ENCODE measurements at places on chromosomes 2 and 18. TPM values are rescaled to one million over a fixed set of nuclear protein-coding genes. Genes with fewer than 3 reads are reported as not detected.

DNA sequence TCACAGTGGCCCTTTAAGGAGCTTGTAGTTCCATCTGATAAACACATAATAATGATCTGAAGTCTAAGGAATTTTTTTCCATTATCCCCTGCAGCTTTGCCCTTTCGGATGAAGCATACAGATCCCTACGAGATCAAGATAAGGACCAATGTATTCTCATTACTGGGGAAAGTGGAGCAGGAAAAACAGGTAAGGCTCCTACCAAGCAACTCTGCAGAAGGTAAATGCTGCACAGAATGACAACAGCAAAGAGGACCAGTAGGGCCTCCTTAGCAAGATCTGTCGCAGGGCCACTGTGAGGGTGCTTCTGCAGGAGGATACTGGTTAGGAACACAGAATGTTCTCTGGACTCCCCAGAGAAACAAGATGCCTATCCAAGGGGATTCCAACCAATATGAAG lies 84.6 kb downstream of the MYO1B start:
- H3K36me3 ChIP-seq: peaks cover 7% of the 10 kb centered on the region
- no peaks in the 10 kb centered on the region for H3K27me3 ChIP-seq
- no peak overlapping the region for H3K4me3 ChIP-seq

KCNS3 gene
- polyA plus RNA-seq: 2.1 TPM

- no peak overlapping the region for H3K4me3 ChIP-seq
- peaks cover 14% of the 10 kb centered on the region for H3K4me1 ChIP-seq
- no peaks in the 10 kb centered on the region for H3K36me3 ChIP-seq
- no peak overlapping the region for H3K27ac ChIP-seq
- DNase-seq: no peak
Observed at GRCh38 chr2:230664844-230665243, 47.8 kb upstream of the CAB39 start.

DNA sequence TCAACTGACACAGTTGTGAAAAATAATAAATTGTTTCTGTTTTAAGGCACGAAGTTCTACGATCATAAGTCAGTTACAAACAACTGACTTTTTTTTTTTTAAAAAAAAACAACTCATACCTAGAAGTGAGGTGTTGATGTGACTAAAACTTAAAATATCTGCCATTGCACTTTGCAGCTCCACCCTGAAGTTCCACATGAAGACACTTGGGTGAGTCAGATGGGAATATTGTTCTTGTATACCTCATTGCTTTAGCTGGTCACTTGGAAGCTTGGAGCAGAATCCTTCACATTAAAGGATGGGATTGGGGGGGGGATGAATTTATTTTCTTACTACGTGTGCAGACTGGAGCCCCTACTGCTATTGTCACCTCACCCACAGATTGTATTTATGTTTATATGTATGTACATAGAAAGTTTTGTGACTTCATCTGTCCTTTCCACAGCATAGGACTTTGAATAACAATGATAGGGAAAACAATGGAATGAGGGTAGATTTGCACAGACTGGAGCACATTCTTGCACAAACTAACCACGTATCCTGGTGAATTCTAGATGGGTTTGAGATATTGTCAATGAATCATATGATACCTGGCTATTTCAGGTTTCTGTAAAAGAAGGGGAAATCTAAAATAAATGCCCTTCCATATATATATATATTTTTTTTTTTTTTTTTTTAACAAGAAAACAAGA lies 57.9 kb upstream of the ARHGAP15 start:
- no peaks in the 10 kb centered on the region for H3K27me3 ChIP-seq
- no peak overlapping the region for H3K27ac ChIP-seq
- no peak overlapping the region for H3K4me3 ChIP-seq
- H3K36me3 ChIP-seq: no peaks in the 10 kb centered on the region
- DNase-seq: no peak
- H3K4me1 ChIP-seq: no peaks in the 10 kb centered on the region

GRCh38 chr2:101930019-101930418 lies 61.7 kb upstream of the IL1R2 start:
- H3K4me1 ChIP-seq: no peaks in the 10 kb centered on the region
- H3K36me3 ChIP-seq: no peaks in the 10 kb centered on the region
- DNase-seq: no peak
- no peaks in the 10 kb centered on the region for H3K27me3 ChIP-seq

GRCh38 chr2:184628051-184628450 lies 29.7 kb downstream of the ZNF804A start:
- H3K27me3 ChIP-seq: no peaks in the 10 kb centered on the region
- no peak for DNase-seq
- H3K36me3 ChIP-seq: no peaks in the 10 kb centered on the region
- H3K4me3 ChIP-seq: no peak overlapping the region
- no peaks in the 10 kb centered on the region for H3K4me1 ChIP-seq

GRCh38 chr2:18903750-18904149 lies 314.4 kb upstream of the NT5C1B start:
- DNase-seq: no peak
- H3K27ac ChIP-seq: no peak overlapping the region
- H3K4me1 ChIP-seq: peaks cover 2% of the 10 kb centered on the region

GKN1 gene
- polyA plus RNA-seq: 0.19 TPM

- H3K4me1 ChIP-seq: peaks cover 19% of the 10 kb centered on the region
- no peaks in the 10 kb centered on the region for H3K36me3 ChIP-seq
- no peak overlapping the region for H3K27ac ChIP-seq
- DNase-seq: no peak
Observed at GRCh38 chr2:218992196-218992595, 1.0 kb downstream of the CRYBA2 start.

- no peak for DNase-seq
- H3K4me3 ChIP-seq: no peak overlapping the region
- no peaks in the 10 kb centered on the region for H3K27me3 ChIP-seq
- H3K36me3 ChIP-seq: no peaks in the 10 kb centered on the region
Observed at GRCh38 chr18:47143899-47144485, 6.3 kb downstream of the HDHD2 start.

DNA sequence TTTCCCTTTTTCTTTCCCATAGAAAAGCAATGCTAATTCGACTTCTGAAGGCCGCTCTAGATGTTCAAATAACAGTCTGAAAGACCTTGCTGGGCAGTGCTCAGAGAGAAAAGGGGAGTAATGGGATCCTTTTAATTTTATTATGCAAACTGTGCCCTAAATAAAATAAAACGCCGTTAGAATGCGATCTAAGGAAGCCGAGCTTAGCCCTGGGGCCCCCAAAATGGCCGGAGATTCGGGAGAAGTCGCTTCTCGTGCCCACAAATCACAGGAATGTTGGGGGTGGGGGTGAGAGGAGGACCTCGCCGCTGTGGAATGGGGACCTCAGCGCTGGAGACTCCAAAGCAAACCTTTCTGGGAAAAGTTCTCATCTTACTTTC lies 8.4 kb upstream of the POU3F3 start:
- H3K27me3 ChIP-seq: peaks cover 99% of the 10 kb centered on the region
- H3K4me1 ChIP-seq: peaks cover 16% of the 10 kb centered on the region
- no peak for DNase-seq
- no peak overlapping the region for H3K27ac ChIP-seq
- H3K36me3 ChIP-seq: no peaks in the 10 kb centered on the region

- no peak overlapping the region for H3K4me3 ChIP-seq
- H3K27me3 ChIP-seq: no peaks in the 10 kb centered on the region
- no peaks in the 10 kb centered on the region for H3K36me3 ChIP-seq
- peaks cover 12% of the 10 kb centered on the region for H3K4me1 ChIP-seq
- DNase-seq: no peak
- no peak overlapping the region for H3K27ac ChIP-seq
Observed at GRCh38 chr2:232321156-232321816, 57.3 kb upstream of the ALPP start.

- no peaks in the 10 kb centered on the region for H3K4me1 ChIP-seq
- no peaks in the 10 kb centered on the region for H3K36me3 ChIP-seq
- H3K27me3 ChIP-seq: no peaks in the 10 kb centered on the region
- no peak for DNase-seq
Observed at GRCh38 chr2:124264551-124265091, 239.5 kb downstream of the CNTNAP5 start.

DNA sequence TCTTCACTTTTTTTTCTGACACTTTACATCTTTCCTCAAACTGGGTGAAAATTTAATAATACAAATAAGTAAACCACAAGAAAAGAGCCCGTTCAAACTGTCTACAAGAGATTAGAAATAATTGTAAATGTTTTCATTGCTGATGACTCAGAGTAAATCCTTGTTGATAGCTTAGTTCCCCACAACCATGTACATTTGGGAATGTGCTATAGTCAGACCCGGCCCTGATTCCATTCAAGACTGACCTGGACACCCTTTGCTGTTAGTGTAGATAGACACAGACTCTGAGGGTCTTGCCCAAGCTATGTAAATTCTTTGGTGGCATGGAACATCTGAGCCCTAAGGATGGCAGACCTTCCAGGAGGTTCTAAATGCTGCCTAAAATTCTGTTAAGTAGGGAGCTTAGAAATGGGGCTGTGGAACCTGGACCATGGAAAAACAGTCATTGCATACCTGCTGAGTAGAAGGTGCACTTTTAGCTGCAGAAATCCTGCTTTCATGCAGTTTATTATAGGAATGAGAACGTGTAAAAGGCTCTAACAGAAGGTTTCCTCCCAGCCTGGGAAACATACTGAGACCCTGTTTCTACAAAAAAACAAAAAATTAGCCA lies 3.7 kb downstream of the MALT1 start:
- no peak overlapping the region for H3K4me3 ChIP-seq
- H3K27me3 ChIP-seq: no peaks in the 10 kb centered on the region
- no peak overlapping the region for H3K27ac ChIP-seq
- no peaks in the 10 kb centered on the region for H3K36me3 ChIP-seq

ELOA2 gene
- not detected for polyA plus RNA-seq

PUM2 gene
- polyA plus RNA-seq: 12.4 TPM

DNA sequence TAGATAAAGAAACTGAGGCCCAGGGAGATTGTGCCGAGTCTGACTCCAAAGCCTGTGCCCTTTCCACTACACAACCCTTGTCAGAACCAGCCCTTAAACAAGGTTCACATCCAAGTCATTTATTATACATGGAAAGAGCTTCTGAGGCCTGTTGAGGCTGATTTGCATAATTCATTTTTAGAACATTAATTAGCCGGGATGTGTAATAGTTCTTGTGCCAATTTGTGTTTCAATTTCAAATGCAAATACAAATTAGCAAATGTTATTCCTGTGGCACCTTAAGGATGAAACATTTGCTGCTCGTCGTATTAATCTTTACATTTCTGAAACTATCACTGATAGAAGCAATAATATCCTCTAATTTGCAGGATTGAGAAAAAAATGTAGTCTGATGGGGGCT lies 174.9 kb downstream of the MYCN start:
- H3K27me3 ChIP-seq: no peaks in the 10 kb centered on the region
- no peak overlapping the region for H3K27ac ChIP-seq
- H3K4me3 ChIP-seq: no peak overlapping the region

GRCh38 chr2:75431763-75432162 lies 129.0 kb downstream of the EVA1A start:
- H3K4me1 ChIP-seq: no peaks in the 10 kb centered on the region
- DNase-seq: no peak
- no peak overlapping the region for H3K27ac ChIP-seq
- no peaks in the 10 kb centered on the region for H3K27me3 ChIP-seq
- no peaks in the 10 kb centered on the region for H3K36me3 ChIP-seq
- H3K4me3 ChIP-seq: no peak overlapping the region

- H3K4me1 ChIP-seq: peaks cover 3% of the 10 kb centered on the region
- no peaks in the 10 kb centered on the region for H3K36me3 ChIP-seq
Observed at GRCh38 chr2:216107320-216107719, 1.8 kb upstream of the XRCC5 start.

- no peaks in the 10 kb centered on the region for H3K4me1 ChIP-seq
- no peaks in the 10 kb centered on the region for H3K36me3 ChIP-seq
- H3K27ac ChIP-seq: no peak overlapping the region
- DNase-seq: peak; percentile 6
- no peak overlapping the region for H3K4me3 ChIP-seq
- no peaks in the 10 kb centered on the region for H3K27me3 ChIP-seq
Observed at GRCh38 chr2:210503001-210503623, 26.6 kb upstream of the LANCL1 start.

EFEMP1 gene
- polyA plus RNA-seq: 46.9 TPM

CDK5R2 gene
- polyA plus RNA-seq: not detected

DNA sequence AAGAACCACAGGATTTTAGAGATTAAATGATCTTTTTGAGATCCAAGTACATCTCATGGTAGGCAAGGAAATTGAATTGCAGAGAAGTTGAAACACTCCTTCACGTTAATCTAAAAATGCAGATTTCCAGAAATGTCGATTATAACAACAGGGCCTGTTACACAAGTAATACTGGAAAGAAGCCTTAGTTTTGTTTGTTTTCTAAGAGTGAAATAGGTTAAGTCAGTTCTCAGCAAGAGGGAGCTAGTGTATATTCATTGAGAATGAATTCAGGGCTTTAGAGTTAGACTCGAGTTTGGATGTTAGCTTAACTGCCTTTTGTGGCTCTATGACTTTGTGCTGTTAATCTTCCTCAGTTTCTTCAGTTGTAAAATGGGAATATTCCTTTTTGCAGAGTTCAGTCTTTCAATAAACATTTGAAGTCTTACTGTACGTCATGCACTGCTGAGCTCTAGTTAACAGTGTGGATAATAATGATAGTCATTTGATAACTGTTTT lies 926 bp downstream of the NDUFV2 start:
- no peak for DNase-seq
- peak overlapping the region; percentile 87 for H3K27ac ChIP-seq
- no peaks in the 10 kb centered on the region for H3K36me3 ChIP-seq
- H3K4me1 ChIP-seq: peaks cover 51% of the 10 kb centered on the region
- no peaks in the 10 kb centered on the region for H3K27me3 ChIP-seq
- H3K4me3 ChIP-seq: peak overlapping the region; percentile 73

LDLRAD4 gene
- 5.4 TPM for polyA plus RNA-seq

BCL11A gene
- 22.2 TPM for polyA plus RNA-seq

DNA sequence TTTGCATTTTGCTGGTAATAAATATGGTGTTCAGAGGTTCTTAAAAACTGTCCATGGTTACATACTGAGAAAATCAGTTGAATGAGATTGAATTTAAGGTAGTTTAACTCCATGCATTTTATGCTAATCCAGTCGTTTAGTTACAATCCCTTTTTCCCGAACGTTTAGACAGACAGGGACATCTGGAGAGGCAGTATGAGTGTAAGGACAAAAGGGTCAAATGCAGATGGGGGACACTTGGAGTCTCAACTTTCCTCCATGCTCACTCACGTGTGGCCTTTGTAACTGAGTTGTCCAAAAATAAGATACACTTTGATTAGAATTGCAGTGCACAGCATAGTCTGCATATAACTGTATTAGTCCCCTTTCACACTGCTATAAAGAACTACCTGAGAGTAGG lies 63.9 kb downstream of the RDH14 start:
- H3K4me1 ChIP-seq: no peaks in the 10 kb centered on the region
- no peaks in the 10 kb centered on the region for H3K27me3 ChIP-seq
- no peak overlapping the region for H3K4me3 ChIP-seq
- H3K27ac ChIP-seq: no peak overlapping the region
- no peaks in the 10 kb centered on the region for H3K36me3 ChIP-seq
